Dermis microvascular lymphatic vessel endothelial cell (primary cell): ENCODE measurements at places on chromosomes 7 and 10.

DNA sequence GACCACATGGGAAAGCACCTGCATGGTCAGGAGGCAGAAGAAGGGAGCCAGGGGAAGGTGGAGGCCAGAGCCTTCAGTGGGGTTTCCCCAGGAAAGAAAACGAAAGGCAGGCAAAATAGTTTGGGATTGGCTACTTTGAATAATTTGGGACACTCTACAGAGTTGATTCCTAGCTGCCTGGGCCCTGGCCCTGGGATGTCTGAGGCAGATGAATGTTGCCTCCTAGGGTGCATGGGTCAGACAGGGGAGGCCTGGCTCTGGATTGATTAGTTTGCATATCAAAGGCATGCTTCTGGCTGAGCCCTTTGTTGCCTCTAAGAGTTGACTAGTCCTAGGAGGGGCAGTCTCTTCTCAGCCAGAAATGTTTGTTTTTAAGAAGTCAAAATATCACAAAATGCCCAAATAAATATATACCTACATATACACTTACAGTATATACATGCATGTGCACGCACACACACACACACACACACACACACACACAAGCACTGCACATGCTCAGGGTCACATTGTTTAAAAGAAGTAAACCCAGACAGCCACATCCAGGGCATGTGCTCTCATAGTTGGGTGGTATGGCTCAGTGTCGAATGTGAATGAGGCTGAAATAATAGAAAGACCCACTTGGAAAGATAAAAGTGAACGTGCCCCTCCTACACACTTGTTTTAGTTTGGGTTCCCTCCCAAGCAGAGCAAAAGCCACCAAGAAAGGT, 184.2 kb downstream of the GPAM start:
- no peak for DNase-seq

- no peak for DNase-seq
These were observed 68.2 kb downstream of the CUX1 start for GRCh38 chr7:101885597-101885955.

DNA sequence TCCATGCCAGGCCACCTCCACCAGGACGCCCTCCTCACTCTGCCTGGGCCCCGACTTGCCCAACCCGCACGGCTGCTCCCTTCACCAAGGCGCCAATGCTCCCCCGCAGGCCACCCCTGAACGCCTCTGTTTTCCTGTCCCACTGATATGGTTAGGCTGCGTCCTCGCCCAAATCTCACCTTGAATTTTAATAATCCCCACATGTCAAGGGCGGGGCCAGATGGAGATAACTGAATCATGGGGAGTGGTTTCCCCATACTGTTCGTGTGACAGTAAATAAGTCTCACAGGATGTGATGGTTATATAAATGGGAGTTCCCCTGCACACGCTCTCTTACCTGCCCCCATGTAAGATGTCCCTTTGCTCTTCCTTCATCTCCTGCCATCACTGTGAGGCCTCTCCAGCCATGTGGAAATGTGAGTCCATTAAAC, 29.8 kb downstream of the RSU1 start:
- DNase-seq, result no peak

DNA sequence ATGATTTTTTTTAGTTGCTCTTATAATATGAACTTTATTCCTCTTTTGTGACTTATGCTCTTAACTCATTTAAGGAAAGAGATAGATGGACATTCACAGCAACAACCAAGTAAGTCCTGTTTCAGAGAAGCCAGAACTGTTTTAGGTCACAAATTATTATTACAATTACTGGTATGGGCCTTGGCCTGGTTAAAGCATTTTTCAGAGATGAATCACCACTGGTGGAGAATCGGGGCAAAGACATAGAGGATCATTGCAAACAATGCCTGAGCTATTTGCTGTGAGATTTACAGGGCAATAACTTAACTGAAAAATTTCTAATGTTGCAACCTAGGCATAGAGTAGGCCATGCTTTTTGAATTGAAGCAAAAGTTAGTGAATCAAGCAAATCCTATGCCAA, 138.0 kb upstream of the YAE1 start:
- DNase-seq, result peak; percentile 10

- peak; percentile 81 for DNase-seq
These were observed 25.2 kb downstream of the TMEM270 start for GRCh38 chr7:73885975-73886798.

DNA sequence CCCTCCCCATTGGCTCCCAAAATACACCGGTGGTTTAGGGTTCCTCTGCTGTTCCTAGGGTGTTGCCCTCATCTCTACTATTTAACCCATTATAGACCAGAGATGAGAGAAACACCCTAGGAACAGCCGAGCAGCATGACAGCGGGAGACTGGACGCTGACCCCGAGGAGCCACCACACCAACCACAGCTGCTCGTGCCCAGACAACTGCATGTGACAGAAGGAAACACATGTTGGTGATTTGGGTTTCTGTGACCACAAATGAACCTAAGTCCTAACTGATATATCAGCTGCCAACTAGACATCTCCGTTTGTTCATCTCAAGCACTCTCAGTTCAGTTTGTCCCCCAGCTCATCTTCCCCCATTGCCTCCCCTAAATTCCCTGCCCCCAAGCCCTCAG, 13.4 kb downstream of the CFAP43 start:
- DNase-seq, result no peak

DNA sequence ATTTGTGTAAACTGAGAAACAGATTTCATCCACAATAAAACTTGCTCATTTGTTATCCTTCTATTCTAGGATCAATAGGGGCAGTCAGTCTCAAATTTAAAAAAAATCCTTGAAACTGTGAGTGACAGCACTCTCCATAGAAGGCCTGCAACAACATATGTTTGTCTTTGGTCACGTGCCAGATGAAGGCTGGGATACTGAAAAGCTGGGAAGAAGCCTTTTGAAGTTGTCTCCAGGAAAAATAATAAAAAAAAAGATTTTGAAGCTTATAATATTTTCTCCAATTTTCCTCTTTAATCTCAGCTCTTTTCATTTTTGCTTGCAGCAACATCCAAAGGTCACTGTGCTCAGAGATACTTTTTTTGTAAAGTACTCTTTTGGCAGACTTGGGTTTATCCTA, 128.6 kb upstream of the SLC26A5 start:
- DNase-seq, result no peak

- no peak for DNase-seq
These were observed 484.2 kb downstream of the PLXNA4 start for GRCh38 chr7:132092106-132092505.

GRCh38 chr7:21947056-21947455, 1.4 kb upstream of the CDCA7L start:
- peak; percentile 57 for DNase-seq

GRCh38 chr10:120477021-120477742, 20.2 kb downstream of the PLPP4 start:
- DNase-seq, result no peak

GRCh38 chr7:128155100-128155740, 85.9 kb upstream of the LEP start:
- DNase-seq, result no peak

GRCh38 chr7:43143918-43144589, 31.6 kb downstream of the HECW1 start:
- no peak for DNase-seq

- no peak for DNase-seq
These were observed 254.0 kb downstream of the RPS24 start for GRCh38 chr10:78287618-78288017.

DNA sequence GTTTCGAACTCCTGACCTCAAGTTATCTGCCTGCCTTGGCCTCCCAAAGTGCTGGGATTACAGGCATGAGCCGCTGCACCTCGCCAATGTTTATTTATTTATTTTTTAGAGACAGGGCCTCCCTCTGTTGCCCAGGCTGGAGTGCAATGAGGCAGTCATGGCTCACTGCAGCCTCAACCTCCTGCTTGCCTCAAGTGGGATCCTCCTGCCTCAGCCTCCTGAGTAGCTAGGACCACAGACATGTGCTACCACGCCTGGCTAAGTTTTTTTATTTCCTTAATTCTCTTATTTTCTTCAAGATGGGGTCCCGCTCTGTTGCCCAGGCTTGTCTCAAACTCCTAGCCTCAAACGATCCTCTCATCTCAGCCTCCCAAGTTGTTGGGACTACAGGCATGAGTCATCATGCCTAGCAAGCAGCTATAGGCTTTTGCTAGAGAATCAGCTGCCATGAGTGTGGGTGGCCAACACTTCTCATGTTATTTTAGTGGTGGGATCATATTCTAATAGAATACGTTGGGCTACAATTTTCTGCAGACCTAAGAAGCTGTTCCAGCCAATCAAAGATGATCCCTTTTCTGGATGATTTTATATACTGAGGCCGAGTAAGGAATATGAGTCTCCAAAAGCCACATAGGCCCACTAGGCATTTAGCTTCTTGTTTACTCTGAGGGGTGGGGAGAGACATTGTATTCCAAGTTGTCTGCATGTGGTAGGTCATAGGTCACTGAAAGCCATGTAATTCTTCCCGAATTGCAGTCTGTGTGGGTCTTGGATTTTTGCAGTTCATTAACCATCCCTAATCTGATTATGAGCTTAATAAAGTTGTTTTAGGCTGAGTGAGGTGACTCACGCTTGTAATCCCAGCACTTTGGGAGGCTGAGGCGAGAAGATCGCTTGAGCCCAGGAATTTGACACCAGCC, 7.6 kb upstream of the TMEM248 start:
- no peak for DNase-seq

- DNase-seq, result no peak
These were observed 53.2 kb downstream of the GSAP start for GRCh38 chr7:77362905-77363304.

DNA sequence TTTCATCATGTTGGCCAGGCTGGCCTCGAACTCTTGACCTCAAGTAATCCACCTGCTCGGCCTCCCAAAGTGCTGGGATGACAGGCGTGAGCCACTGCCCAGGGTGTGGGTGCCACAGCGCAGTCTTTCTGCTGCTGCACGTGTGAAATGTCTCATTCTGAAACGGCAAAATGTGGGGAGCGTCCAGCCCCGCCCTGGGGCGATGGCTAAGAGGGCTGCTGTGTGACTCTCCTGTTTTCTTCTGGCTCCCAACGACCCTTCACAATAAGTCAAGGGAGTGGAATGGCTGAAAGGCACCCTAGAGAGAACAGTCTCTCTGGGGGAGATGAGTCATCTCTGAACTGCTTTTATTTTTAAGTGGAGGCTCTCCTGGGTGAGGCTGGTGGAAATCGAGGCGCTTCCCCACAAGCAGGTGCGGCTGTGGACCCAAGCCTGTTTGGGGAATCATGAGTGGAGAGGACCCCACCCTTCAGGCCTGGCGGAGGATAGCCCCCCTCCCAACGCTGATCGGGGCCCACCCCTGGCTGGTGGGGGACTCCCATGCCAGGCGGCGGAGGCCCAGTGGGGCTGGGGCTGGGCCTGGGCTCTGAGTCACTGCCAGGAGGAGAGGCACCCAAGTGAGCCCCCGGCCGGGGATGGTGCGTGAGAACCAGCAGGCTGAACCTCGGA, 18.0 kb downstream of the ADAP1 start:
- no peak for DNase-seq

DNA sequence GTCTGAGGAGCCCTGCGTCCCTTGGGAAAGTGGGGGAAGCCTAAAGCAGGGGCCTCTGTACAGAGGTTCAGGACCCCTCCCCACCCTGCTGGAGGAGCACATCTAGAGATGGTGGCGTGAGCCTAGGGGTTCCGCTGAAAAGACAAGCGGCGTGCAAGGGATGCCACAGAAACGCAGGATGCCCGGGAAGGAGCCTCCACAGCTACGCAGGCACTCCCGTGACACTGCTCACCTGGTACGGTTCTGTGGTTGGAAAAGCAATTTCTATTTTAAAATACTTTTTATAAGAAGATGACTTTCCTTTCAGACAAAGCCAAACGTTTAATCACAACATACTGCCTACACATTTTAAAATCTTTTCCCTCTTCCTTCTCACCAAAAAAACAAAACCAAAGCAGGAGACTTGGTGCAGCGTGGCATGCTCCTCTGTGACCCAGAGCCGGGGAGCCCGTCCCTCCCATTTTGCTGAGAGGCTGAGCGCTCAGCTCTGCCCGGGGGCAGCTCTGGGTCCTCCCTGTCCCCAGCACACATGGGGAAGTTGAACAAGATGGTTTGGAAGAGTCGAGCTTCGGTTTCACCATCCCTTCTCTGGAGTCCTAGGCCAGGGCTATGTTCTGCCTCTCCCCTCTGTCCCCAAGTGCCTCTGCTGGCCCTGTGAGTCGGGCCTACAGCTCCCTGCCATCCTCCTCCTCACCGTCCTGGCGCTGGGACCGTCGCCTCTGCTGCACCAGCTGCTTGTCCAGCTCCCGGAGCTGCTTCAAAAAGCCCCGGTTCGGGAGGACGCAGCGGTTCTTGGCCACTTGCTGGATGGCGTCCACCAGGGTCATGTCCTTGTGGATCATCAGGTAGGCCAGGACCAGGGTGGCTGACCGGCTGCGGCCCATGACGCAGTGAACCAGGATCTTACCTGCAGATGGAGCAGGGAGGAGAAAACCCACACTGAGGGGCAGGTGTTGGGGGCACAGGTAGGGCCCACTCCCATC, 74.0 kb upstream of the SAMD8 start:
- no peak for DNase-seq

- no peak for DNase-seq
These were observed 71.5 kb downstream of the MAPK8 start for GRCh38 chr10:48377751-48378530.

- DNase-seq, result no peak
These were observed 3.5 kb upstream of the DAGLB start for GRCh38 chr7:6451224-6451705.

- no peak for DNase-seq
These were observed 34.3 kb downstream of the ABCB1 start for GRCh38 chr7:87566311-87566900.

DNA sequence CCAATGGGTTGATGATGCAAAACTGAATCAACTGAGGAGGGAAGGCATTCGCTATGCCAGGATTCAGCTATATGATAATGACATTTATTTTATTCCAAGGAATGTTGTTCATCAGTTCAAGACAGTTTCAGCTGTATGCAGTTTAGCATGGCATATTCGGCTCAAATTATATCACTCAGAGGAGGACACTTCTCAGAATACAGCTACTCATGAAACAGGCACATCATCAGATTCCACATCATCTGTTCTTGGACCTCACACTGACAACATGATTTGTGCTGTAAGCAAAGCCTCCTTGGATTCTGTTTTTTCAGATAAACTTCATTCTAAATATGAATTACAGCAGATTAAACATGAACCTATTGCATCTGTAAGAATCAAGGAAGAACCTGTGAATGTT, 19.7 kb downstream of the TMEM60 start:
- DNase-seq, result no peak

- DNase-seq, result no peak
These were observed 24.3 kb upstream of the KCNIP2 start for GRCh38 chr10:101867931-101868330.

DNA sequence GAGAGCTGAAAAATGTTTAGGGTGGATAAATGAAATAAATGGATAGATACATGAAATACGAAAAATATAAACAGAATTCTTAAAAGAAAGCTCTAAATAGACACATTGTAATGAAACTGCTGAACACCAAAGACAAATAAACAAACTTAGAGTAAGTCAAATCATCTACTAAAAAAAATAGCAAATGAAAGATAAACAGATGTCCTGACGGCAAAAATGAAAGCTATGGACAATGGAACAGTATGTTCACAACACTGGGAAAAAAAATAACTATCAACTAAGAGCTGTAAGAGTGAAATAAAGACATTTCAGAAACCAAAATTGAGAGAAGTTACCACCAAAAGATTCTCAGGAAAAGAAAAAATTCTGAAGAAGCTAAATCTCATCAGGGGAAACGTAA, 106.1 kb downstream of the SGMS1 start:
- DNase-seq, result no peak
